ENCODE measurements at places on chromosomes 6 and 20.

DNA sequence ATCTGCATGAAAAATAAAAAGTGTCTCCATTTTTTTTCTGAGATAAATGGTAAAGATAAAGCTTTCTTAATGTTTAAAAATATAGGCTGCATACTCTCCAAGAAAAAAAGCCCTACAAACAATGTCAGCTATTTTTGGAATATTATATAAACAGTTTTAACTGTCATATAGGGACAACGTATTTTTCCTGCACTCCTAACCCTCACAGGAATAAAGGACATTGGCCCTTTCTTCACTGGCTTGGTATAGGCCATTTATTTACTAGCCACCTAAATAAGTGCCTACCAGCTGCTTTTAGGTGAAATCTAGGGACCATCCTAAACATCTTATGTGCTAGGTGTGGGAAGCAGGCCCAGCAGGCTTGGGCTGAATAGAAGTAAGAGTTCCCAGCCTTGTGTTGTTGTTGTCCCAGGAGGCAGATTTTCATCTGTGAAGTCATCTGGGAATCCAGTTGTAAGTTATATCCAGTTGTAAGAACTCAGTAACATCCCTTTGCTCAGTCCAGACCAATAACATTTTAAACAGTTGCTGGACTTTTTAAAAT, 21.3 kb downstream of the FOXO3 start:
- no peak for DNase-seq

DNA sequence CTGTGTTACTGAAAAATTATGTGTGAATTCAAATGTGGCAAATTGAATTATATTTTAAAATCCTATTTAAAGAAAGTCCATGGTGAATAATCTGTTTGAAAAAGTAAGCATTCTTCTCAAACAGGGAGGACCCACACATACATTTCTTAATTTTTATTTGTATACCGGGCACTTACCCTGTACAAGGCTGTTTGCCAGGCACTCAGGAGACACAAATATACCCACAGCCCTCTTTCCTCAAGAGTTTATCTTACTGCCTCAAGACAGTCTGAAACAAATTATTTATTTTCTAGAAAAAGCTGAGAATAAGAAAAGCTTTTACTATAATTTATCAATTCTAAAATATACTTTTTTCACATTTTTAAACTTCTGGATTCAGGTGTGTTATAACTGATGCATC, 114.4 kb downstream of the TASP1 start:
- no peak for DNase-seq

DNA sequence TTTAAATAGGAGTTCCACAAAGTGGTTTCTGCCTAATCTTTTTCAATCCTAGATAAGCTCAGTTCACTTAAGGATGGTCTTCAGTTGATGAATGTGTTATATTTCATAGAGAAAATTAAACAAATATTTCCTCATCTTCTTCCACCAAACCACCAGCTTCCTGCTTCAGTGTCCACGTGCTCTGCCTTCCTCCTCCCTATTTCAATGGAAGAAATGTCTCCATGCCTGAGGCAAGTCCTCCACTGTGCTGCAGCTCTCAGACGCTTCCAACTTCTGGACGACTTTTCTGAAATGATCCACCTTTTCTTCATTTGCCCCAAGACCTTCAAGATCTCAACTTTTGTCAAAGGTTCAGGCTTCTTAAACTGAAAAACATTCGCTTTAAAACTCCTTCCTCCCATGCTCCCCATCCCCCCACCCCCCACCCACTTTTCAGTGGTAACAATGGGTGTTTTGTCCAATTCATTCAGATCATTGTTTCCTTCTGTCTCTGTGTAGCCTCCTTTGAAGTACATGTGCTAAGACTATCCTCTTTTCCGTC, 25.3 kb upstream of the FABP7 start:
- no peak for DNase-seq

DNA sequence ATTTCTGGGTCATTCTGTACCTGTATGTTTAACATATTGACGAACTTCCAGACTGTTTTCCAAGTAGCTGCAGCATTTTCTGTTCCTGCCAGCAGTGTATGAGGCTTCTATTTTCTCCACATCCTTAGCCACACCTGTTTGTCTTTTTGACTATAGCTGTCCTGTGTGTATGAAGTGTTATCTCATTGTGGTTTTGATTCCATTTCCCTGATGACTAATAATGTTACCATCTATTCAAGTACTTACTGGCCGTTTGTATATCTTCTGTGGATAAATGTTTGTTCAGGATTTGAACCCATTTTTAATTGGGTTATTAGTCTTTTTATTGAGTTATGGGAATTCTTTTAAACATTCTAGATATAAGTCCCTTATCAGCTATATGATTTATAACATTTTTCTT, 95.2 kb downstream of the JAG1 start:
- no peak for DNase-seq

DNA sequence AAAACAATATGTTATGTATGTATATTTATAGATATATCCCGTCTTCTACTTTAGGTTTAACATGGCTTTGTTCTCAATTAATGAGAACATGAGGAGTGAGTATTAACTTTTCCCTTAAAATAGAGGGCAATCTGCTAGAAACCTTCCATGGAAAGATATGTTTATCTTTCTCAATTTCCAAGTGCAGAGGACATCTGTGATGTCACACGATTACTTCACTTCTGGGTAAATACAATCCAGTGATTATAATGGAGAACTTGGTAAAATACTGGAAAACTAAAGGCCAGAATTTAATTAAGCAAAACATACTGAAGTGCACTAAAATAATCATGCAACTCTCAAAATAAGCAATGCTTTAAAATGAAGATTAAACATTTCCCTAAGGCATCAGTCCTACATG, 11.9 kb upstream of the MRAP2 start:
- DNase-seq, result no peak

- DNase-seq, result no peak
Observed at GRCh38 chr6:55969526-55969925, 94.1 kb upstream of the BMP5 start.

DNA sequence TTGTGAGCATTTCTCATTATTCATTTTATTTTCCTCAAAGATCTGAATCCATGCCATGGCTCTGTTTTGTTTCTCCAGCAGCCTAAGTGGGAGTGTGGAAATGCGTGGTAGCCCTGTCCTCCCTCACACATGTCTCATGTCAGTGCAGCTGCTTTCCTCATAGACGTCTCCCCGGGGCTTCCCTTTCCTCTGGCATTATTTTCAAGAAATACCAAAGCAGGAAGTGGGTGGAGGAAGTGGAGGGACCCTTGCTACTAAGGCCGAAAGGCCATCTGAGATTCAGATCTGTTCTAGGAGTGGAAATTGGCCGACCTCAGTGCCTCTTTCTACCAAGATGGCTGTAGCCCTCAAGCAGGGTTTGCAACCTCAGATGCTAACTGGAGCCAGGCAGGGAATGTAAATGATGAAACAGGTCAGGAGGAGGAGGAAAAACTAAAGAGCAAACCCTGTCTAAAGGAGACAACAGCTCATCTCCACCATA, 420.9 kb upstream of the PLCB4 start:
- DNase-seq, result no peak

- DNase-seq, result no peak
Observed at GRCh38 chr6:162821102-162821501, 93.3 kb downstream of the PACRG start.

DNA sequence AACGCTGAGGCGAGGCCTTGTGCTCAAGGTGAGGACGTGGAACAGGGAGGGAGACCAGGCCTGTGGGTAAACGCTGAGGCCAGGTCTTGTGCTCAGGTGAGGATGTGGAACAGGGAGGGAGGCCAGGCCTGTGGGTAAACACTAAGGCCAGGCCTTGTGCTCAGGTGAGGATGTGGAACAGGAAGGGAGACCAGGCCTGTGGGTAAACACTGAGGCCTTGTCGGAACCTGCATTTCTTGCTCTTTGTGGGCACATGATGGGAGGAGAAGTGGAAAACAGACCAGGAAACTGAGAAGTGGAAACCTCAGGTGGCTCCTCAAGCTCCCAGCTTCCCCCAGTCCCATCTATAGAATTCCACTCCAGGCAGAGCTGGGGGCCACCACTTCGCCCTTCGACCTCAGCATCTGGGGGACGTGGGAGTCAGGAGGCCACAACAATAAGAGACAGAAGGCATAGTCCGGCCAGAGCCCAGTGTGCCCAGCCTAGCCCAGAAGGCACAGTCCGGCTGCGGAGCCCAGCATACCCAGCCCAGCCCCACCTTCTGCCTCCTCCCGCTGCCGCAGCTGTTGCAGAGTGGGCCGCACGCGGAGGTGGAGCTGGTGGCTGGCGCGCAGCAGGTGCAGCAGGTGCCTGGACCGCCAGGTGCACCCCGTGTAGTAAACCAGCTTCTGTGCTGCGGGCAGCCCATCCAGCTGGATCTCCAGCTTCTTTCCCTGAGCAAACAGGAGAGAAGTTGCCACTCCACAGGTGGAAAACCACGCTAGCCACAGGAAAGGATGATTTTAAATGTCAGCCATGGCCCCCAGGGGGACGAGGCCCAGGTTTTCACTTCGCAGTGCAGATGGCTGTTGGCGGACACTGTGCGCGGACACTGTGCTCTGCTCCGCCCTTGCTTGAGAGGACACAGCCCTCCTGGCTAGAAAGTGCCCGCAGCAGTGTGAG, 17.5 kb downstream of the FRMD1 start:
- no peak for DNase-seq
